ENCODE measurements at places on chromosomes 16 and 17.
A peak's percentile ranks its signal among the peaks of the same experiment; 100 is the strongest.

DNA sequence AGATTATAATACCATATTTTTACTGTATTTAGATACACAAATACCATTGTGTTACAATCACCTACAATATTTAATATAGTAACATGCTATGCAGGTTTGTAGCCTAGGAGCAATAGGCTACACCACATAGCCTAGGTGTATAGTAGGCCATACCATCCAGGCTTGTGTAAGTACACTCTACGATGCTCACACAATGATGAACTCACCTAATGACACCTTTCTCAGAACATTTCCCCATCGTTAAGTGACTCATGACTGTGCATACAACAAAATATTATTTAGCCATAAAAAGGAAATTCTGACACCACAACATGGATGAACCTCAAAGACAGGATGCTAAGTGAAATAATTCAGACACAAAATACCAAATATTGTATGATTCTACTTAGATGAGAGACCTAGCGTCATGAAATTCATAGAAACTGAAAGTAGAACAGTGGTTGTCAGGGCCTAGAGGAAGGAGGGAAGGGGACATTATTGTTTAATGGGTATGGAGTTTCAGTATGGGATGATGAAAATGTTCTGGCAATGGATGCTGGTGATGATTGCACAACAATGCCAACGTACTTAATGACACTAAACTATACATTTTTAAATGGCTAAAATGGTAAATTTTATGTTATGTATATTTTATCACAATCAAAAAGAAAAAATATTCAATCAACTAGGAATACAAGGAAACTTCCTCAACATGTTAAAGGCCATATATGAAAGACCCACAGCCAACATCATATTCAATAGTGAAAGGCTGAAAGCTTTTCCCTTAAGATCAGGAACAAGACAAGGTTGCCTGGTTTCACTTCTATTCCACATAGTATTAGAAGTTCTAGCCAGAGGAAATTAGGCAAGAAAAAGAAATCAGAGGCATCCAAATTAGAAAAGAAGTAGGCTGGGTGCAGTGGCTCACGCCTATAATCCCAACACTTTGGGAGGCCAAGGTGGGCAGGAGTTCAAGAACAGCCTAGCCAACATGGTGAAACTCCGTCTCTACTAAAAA, 5.9 kb upstream of the C16orf87 start:
- no peak for DNase-seq

DNA sequence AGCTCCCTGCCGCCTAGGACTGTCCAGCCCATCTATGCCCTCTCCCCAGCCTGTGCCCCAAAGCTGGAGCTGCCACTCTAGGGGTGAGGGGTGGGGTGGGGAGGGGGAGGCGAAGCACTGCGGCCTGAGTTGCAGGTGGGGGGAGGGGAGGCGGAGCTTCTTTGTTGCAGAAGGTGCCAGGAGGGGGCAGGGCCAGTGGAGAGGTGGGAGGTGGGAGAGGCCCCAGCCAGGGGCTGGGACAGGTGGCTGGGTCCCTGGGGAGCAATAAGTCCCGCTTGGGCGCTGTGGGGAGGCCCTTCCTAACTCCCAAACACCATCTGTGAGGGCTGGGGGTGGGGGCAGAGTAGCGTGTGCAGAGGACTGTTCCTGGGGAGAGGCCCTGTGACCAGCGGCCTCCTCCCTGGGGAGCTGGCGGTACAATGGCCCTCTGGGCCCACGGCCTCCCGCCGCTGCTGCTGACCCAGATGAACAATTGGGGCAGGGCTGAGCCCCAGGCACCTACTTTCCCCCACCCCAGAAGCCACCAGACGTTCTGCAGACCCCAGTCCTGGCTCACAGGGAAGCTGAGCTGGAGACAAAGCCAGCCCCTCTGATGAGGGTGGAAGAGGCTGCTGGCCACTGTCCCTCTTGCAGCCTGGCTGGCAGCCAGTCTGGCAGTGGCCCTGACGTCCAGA, 2.2 kb upstream of the NTN3 start:
- DNase-seq = peak; percentile 61

- DNase-seq = no peak
Measured at GRCh38 chr16:29303520-29303919, 103.0 kb downstream of the NPIPB11 start.

DNA sequence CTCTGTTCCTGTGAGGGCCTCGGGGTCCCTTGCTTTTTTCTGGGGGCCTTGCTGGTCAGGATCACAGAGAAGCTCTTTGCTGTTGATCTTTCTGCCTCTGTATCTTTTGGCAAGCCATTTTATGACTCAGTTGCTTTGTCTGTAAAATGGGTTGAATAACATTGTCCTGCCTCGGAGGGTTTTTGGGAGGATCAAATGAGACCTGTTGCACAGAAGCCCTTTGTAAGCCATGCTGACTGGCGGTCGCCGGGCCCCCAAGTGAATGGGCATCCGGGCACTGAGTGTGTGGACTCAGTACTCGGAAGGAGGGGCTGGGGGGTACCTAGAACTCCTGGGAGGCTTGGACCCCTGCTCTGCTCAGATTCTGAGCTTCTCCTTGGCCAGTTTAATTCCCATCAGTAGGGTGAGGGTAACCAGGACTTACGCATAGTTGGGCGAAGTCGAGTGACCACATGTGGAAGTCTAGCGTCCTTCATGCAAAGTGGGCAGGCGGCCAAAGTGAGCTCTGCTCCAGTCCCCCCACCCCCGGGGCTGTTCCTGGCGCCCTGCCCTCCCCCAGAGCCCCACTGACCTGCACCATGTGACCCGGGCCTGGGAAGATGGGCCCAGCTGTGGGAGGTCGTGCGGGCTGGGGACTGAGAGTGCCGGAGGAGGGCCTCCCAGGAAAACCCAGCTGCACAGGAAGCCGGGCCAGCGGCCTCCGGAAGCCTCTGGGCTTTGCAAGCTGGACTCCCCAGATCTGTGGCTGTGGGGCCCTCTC, 284.0 kb downstream of the SEC14L1 start:
- DNase-seq = no peak

GRCh38 chr17:76049239-76049638, 22.1 kb upstream of the EVPL start:
- DNase-seq = no peak

GRCh38 chr16:11250091-11250785, 5.8 kb downstream of the SOCS1 start:
- no peak for DNase-seq
